ENCODE measurements at places on chromosomes 2 and 18.

- DNase-seq, result no peak
Observed at GRCh38 chr18:47163241-47163640, 12.9 kb downstream of the IER3IP1 start.

DNA sequence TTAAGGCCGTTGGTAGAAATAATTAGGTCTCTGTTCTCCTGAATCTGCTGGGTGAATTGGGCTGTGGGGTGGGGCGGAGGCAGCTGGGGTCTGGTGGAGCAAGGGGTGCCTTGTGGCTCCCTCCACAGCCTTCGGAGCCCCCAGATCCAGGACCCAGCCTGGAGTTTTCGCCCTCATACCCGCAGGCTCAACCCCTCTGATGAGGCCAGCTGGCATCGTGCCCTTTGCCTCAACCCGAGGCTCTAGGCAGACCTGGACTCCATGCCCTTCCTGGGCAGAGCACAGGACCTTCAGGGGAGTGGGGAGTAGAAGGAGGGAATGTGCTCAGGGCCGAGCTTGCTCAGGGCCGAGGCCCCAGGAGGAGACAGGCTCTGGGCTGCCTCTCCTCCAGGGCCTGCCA lies 50.3 kb upstream of the SMAD7 start:
- DNase-seq, result no peak

DNA sequence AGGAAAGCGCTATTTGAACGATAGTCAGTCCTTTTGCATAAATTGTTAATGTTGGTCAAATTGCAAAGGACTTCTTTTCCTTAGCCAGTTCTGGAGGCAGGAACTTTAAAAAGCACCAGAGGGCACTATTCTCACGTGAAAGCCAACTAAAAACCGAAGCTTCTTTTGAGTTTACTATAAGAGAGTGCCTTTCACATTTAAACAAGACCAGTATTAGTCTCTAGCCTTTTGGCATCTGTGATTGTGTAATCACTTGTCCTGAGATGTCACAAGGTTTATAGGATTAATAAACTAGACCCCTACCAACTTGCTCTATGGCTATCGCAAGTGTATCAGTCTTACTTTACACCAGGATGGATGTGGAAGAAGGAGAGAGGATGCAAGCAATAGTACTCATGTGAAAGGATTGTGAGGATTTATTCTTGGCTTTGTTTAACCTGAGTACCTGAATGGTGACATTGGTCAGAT lies 14.4 kb upstream of the STAT4 start:
- DNase-seq, result peak; percentile 60

DNA sequence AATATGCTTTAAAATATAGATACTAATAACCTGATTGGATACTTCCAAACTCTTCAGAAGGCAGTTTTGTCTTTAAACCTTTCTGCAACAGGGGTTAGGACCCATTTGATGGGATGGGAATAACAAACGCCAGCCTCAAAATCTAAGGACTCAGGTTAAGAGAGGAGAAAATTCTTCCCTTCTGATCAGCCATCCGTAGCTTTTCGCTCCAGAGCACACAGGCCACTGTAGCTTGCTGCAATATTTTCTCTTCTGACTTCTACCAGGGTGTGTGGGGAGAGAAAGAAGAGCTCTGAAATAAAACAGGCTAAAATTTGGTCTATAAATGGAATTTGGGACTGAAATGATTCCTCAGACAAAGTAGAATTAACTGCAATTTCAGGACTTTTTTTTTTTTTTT lies 95.1 kb downstream of the ALPK2 start:
- no peak for DNase-seq

- DNase-seq, result no peak
Observed at GRCh38 chr2:40451918-40452605, at the start of gene SLC8A1. Gene SLC8A1 (minus strand): TSS chr2:40452090.

DNA sequence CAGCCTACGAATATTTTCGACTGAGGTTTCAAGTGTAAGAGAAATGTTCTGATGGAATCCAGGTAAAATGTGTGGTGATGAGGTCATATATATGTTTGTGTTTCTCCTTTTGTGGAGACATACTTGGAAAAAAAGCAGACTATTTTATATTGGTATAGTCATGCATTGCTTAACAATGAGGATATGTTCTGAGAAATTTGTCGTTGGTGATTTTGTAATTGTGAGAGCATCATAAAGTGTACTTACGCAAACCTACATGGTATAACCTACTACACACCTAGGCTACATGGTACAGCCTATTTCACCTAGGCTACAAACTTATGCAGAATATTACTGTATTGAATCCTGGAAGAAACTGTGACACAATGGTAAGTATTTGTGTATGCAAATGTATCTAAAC lies 1849.9 kb upstream of the CELF4 start:
- no peak for DNase-seq
